ENCODE measurements at places on chromosomes 1 and 21.
A peak's percentile ranks its signal among the peaks of the same experiment; 100 is the strongest.

- DNase-seq = no peak
Measured at GRCh38 chr1:35691571-35692220, 27.0 kb downstream of the C1orf216 start.

DNA sequence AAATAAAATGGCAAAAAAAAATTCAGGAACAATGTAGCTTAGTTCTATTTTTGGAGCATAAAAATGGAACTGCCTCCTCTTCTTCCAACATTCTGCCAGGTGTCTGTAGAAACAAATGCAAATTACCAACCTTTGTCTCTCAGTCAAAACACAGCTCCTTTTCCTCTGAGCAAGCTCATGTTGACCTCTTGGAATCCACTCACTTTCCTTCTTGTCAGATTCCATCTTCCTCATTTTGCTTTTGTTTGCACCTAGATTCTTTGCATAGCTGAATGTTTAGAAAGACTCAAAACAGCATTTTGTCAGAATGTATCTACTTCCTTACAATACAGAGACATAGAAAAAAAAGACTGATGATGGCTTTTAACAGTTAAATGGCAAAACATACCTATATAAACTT is 178.2 kb downstream of the ADGRL2 start:
- DNase-seq = no peak

DNA sequence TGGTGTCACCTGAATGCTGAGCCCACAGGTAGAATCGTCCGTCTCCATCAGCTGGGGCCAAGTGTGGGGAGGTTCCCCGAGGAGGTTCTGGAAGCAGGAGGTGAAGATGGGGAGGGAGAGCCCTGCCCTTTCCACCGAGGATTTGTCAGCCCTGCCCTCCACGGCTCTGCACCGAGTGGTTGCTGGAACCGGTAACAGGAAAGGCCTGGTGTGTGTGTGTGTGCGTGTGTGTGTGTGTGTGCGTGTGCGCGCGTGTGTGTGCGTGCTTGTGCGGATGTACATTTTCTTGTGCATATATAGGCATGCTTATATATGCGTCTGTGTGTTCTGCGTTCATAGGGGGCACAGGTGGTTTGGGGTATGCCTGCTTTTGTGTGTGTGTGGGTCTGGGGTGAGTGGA is 3.5 kb downstream of the NBL1 start:
- no peak for DNase-seq

GRCh38 chr1:168348146-168348709 is 67.6 kb downstream of the TBX19 start:
- peak; percentile 55 for DNase-seq

- peak; percentile 69 for DNase-seq
Measured at GRCh38 chr21:39125752-39126485, 57.3 kb downstream of the PSMG1 start.

DNA sequence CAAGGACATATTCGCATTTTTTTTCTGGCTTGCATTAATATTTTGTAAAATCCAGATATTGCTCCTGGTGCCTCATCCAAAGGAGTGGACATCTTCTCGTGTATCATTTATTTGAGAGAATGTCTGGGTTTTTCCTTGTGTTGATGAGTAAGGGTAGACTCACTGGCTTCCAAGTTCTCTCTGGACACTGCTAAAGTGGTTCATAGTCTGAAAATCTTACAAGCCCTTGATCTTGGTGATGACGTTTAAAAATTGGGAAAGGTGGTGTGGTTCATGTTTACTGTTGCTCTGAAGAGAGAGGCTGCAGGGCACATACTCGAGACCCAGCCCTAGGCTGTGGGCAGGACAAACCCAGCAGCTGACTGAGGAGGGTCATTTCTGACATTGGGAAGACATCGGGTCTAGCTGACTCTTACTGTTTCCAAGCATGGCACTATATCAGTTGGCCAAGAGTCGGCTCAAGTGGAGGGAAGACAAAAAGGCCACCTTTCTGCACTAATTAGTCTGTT is 296.2 kb downstream of the LMX1A start:
- DNase-seq = no peak

DNA sequence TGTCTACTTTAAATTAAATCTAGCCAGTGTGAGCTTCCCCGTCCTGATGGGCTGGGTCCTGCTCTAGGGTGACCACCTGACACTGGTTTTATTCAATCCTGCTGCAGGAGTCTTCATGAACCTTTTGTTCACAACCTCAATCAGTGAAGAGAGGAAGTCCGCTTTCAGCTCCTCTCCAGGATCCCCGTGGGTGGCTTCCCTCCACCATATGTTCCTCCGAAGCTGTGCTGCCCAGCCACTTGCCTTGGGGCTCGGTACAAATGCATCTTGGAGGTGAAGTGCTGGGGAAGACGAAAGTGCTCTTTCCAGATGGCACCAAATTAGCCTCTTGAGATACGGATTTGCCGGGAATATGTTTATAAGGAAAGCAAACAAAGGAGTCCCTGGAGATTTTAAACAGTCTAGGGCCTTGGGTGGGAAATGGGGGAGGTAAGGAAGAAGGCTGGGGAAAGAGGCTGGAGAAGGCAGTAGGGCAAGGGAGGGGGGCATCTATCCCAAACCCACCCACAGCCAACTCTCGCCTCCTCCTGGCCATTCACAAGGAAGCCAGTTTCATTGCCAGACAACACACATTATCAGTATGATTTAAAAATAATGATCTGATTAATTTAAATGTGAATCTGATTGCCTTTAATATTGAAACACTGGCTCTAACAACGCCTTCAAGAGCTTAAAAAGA is 430.8 kb downstream of the DISC1 start:
- no peak for DNase-seq

GRCh38 chr1:155882235-155882634 is 22.9 kb downstream of the SYT11 start:
- no peak for DNase-seq

GRCh38 chr1:187517546-187517945 is 688.8 kb downstream of the PLA2G4A start:
- no peak for DNase-seq

GRCh38 chr21:33760641-33761440 is 118.5 kb downstream of the ITSN1 start:
- no peak for DNase-seq

DNA sequence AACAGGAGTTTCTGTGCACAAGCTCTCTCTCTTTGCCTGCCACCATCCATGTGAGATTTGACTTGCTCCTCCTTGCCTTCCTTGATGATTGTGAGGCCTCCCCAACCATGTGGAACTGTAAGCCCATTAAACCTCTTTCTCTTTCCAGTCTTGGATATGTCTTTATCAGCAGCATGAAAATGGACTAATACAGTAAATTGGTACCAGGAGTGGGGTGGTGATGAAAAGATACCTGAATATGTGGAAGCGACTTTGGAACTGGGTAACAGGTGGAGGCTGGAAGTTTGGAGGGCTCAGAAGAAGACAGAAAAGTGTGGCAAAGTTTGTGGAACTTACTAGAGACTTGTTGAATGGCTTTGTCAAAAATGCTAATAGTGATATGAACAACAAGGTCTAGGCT is 69.1 kb upstream of the VANGL1 start:
- no peak for DNase-seq

- no peak for DNase-seq
Measured at GRCh38 chr1:172390683-172391551, 29.6 kb upstream of the C1orf105 start.

DNA sequence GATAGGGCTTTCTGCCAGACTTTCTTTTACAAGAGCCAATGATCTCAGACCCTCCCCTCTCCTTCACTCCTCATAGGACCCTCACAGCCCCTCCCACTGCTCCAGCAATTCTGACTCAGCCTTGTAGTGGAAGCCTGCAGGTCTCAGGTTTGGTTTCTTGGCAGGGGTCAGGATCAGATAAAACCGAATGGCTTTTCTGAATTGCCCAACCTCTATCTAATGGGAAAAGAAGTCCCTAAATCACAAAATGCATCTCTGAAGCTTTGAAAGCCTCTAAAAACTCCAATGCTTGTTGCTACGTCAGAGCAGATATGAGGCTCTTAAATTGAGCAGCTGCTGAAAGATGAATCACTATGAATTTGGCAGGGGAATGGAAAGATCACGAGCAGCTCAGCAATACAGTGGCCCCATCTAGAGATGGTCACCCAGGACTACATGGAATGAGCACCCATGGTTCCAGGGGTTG is 74.5 kb downstream of the NID1 start:
- DNase-seq = no peak

- DNase-seq = no peak
Measured at GRCh38 chr1:190049314-190049713, 428.4 kb downstream of the BRINP3 start.

GRCh38 chr1:147391114-147391513 is 148.6 kb downstream of the CHD1L start:
- DNase-seq = no peak

GRCh38 chr1:231750296-231750695 is 123.7 kb downstream of the DISC1 start:
- DNase-seq = no peak

DNA sequence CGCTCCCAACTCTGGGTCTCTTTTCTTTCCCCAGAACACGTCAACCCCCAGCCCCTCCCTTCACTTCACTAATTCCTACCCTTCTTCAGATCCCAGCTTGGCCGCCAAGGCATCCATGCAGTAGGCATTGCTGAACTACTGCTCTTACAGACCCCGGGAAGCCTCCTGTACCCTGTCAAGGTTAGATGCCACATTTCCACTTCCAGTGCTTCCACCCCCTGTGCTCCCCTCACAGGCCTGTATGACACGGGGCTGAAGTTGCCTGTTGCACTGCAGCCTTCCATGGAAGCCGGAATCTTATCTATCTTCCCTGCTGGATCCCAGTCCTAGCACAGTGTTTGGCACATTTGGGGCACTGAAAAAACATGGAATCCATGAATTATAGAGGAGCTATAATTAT is 99.0 kb upstream of the SOD1 start:
- no peak for DNase-seq

GRCh38 chr1:18977428-18977827 is 21.0 kb upstream of the IFFO2 start:
- no peak for DNase-seq

- DNase-seq = no peak
Measured at GRCh38 chr1:214402613-214403083, 121.7 kb downstream of the SMYD2 start.

- no peak for DNase-seq
Measured at GRCh38 chr1:212982430-212983152, 32.2 kb downstream of the VASH2 start.

GRCh38 chr1:173113015-173113741 is 62.4 kb upstream of the TNFSF18 start:
- no peak for DNase-seq

- DNase-seq = peak; percentile 37
Measured at GRCh38 chr1:161139766-161140165, 7.3 kb upstream of the DEDD start.

DNA sequence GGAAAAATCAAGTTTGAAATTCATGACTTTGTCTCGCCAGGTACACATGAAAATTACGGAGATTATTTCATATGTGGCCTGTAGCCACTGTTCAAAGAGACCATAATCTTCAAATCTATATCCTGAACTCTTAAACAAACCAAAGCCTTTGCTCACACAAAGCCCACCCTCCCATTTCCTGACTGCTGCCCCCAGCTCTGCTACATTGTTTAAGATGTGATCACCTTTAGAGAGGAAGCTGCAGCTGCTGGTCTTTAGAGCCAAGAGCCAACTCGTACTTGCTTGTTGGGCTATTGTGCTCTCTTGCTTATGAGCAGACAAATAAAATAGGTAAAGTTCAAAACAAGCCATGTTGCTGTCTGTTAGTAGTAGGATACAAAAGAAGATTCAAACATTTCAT is 71.9 kb downstream of the DTL start:
- DNase-seq = no peak

DNA sequence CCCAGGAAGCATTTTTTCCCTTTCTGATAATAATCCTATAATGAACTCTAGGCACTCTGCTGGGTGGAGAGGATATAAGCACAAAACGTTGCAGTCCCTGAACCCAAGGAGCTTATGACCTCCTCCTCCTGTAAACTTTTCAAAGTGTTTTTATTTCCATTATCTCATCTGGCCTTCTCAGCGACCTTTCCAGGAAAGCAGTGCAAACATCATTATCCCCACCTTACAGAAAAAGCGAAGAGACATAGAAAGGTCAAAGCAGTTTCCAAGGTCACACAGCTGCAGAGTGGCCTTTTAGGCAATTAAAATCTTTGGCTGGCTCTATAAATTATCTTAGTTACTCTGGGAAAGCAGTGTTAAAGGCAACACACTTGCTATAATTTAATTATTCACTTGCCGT is 63.8 kb downstream of the OLFML3 start:
- DNase-seq = no peak

GRCh38 chr1:17618558-17619247 is 79.2 kb downstream of the ARHGEF10L start:
- no peak for DNase-seq

DNA sequence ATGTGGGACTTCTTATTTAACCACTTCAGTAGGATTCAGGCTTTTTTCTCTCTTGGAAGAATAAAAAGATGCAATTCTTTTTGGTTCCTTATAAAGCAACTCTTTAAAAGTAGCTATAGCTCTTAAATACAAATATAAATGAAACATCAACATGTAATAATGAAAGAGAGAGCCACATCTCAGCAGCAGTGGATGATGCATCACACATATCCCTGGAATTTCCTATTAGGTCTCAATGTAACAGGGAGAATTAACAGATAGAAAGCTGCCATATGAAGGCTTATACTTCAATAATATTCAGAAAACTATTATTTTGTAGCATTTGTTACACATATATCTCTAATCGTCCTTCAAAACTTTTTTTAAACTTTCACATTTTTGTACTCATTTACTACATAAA is 119.0 kb upstream of the USH2A start:
- no peak for DNase-seq

- no peak for DNase-seq
Measured at GRCh38 chr1:31243501-31244286, 4.0 kb upstream of the NKAIN1 start.

GRCh38 chr1:218171302-218171893 is 113.7 kb upstream of the RRP15 start:
- DNase-seq = peak; percentile 44

DNA sequence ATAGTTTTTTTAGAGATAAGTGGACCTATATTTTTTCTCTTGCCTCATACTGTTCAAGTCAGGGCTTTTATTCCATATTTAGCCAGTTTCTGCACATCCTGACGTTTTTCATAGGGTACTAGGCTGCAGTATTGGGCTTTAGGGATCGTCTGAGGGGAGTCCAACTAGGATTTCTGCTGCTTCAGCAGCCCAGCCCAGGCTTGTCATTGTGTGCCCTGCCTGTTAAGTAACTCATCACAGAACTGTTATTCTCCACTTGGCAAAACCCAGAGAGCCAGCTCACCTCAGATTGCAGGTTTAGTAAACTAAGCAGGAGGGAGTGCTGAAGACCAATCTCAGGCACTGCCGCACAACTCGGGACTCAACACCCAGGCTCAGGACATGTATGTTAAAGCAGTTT is 2.8 kb downstream of the GALNT2 start:
- DNase-seq = no peak

- DNase-seq = no peak
Measured at GRCh38 chr1:64669098-64669675, 75.7 kb upstream of the RAVER2 start.
